ENCODE measurements at places on chromosomes 6 and 20. TPM values are rescaled to one million over a fixed set of nuclear protein-coding genes. Genes with fewer than 3 reads are reported as not detected.

HLA-DRA gene
- total RNA-seq, result 80.9 TPM

PGM3 gene
- total RNA-seq, result 18.6 TPM

LAMA5 gene
- total RNA-seq, result 0.72 TPM

TCF21 gene
- not detected for total RNA-seq

DNA sequence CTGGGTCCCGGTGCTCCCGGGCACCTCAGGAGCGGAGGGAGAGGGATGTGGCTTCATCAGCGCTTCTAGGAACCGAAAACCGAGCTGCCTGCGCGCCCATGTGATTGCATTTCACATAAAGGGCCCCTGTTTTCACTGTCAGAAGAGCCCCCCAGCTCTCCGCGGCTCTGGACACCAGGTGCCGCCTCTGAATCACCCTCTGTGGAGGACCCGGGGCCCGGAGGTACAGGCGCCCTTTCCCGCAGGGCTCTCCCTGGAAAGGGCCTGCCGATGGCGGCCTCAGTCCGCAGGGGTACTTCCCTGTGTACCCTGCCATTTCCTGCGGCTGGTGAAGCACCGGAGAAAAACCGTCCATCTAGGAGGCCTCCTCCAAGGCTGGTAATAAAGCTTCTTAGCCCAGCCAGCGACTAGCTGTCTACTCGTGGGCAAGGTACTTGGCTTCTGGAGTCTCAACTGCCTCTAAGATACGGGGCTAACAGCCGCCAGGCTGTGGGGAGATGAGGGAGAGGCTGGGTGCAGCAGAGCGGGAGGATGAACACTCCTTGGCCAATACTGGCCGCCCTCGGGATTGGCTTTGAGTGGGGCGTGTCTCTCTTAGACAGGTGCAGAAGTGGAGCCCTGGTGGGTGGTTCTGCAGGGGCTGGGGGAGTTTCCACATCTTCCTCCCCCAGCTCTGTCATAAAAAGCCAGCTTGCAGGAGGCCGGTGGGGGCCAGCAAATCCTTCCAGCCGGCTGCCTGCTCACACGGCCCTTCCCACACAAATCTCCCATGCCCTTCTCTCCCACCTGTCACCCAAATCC is 1.6 kb downstream of the PPP1R16B start:
- peak; percentile 42 for DNase-seq
- peaks cover 5% of the 10 kb centered on the region for H3K36me3 ChIP-seq
- H3K27me3 ChIP-seq, result no peaks in the 10 kb centered on the region
- H3K4me1 ChIP-seq, result peaks cover 63% of the 10 kb centered on the region

DNA sequence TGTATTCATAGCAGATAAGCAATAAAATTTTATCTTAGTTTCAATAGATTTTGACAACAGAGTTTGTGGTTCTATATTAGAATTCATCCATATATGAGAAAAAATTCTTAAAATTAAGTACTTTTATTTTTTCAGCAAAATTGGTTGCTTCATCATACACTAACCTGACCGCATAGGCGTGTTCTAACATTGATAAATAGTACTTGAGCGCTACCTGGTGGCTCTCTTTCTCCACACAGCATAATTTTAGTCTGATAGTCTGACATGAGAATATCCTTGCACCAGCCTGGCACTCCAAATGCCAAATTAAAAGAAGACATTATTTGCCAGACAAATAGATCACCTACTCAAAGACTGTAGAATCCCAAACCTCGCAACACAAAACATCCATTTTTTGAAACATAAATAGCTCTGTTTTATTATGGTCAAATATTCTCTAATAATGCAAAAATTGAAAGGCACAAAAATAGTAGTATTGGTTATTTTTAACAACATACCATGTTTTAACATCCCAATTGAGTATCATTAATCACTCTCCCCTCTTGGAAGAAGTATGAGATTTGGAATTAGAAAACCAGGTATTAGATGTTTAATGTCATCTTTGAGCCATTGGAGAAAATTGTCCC is 33.0 kb upstream of the FILIP1 start:
- no peaks in the 10 kb centered on the region for H3K4me1 ChIP-seq
- no peak for DNase-seq
- no peak overlapping the region for H3K4me3 ChIP-seq
- peaks cover 33% of the 10 kb centered on the region for H3K27me3 ChIP-seq
- peaks cover 2% of the 10 kb centered on the region for H3K36me3 ChIP-seq

DNA sequence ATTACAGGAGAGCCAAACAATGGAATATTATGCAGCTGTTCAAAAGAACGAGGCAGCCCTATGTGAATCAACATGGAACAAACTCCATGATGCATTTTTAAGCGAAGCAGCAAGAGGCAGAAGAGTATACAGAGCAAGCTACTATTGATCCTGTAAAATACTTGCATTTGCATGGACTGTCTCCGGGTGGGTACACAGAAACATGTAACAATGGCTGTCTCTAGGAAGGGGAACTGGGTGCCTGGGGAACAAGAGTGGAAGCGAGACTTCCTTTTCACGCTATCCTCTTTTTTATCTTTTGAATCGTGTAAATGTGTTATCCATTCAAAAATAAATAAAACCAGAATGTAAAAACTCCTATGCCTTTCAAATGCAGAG is 93.3 kb upstream of the SIRPA start:
- peak overlapping the region; percentile 78 for H3K4me3 ChIP-seq
- DNase-seq, result no peak
- peaks cover 3% of the 10 kb centered on the region for H3K36me3 ChIP-seq
- H3K27ac ChIP-seq, result no peak overlapping the region
- H3K27me3 ChIP-seq, result peaks cover 72% of the 10 kb centered on the region

DNA sequence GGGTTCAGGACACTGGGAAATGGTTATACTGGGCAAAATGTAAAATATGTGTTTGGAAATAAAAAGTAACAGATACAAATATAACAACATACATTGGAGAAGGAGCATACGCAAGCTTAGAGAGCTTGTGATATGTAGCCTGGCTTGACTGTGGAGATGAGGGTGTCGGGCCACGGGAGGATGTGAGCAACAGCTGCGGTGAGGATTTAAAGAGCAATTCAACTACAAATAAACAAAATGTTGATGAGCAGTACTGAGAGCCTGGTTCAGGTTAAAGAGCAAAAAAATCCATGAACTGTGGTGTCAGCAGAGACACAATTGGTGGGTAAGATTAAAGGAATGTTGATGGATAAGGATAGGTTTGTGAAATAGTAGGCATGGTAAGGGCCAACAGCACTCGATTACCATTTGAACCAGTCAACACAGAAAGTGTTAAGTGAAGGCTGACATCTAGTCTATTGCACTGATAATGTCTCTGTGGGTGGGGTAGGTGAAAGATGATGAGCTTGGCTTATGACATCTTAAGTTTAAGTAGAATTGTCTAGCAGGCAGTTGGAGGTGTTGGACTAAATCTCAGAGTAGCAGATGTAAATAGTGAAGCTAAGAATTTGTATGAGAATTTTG is 723.2 kb downstream of the EPM2A start:
- DNase-seq, result no peak
- peaks cover 9% of the 10 kb centered on the region for H3K27me3 ChIP-seq
- no peaks in the 10 kb centered on the region for H3K36me3 ChIP-seq
- H3K4me3 ChIP-seq, result no peak overlapping the region
- no peaks in the 10 kb centered on the region for H3K4me1 ChIP-seq
- H3K27ac ChIP-seq, result no peak overlapping the region

DNA sequence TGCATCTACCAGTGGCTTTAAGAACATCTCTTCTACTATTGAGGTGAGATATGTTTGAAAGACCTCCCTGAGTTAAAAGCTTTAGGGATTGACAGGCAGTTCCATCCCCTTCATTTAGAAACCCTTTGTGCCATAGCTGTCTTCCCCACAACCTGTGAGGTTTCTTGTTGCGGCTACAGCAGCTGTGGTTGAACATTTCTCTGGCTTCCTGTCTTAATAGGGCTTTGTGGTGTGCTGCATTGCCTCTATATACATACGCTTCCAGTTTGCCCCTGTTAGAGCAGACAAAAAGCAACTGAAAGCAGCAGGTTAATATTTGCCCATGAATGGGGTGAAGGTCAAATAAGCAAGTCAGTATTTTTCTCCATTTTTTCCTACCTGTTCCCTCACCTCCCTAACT is 210.2 kb downstream of the TMEM200A start:
- H3K4me1 ChIP-seq, result peaks cover 26% of the 10 kb centered on the region
- no peaks in the 10 kb centered on the region for H3K36me3 ChIP-seq
- peak overlapping the region; percentile 76 for H3K4me3 ChIP-seq
- peak overlapping the region; percentile 51 for H3K27ac ChIP-seq

- H3K36me3 ChIP-seq, result peaks cover 9% of the 10 kb centered on the region
- H3K4me3 ChIP-seq, result no peak overlapping the region
- no peaks in the 10 kb centered on the region for H3K27me3 ChIP-seq
- H3K4me1 ChIP-seq, result peaks cover 27% of the 10 kb centered on the region
Measured at GRCh38 chr20:10524034-10524476, 89.0 kb downstream of the SLX4IP start.

DNA sequence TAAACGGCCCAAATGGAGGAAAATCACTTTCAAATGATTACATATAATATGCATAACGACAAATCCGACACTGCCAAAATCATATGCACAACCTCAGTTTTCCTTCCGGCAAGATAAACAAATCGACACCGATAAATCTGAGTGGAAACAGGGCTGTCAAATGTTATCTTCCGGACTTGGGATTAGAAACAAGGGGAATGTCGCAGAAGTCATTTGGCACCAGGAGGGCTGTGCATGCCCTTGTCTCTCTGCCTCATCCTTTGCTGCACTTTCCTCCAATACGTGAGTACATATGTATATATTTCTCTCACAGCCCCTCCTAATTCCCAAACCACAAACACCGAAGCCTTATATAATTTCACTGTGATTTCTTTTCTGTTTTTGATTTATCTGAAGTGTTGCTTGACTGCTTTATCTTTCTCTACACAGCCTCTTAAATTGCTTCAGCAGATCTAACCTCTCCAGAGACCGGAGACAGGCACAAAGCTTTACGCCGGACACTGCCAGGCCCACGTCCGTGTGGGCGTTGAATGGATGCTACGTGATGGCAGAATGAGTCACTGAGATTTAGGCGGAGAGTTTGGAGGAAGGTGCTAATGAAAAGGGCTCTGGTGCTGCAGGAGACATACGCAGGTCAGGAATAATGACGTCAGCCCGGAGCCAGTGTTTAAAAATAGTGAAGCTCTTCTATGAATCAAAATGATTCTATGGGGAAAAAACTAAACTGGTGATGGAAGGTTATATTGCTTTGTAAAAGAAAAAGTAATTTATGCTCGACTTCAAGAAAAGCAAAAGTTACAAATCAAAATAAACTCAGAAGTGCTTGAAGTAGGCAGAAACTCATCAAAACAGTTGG is 21.0 kb upstream of the PRELID3B start:
- no peaks in the 10 kb centered on the region for H3K4me1 ChIP-seq
- H3K36me3 ChIP-seq, result no peaks in the 10 kb centered on the region
- H3K27me3 ChIP-seq, result peaks cover 23% of the 10 kb centered on the region
- no peak for DNase-seq

GRCh38 chr20:63005862-63006539 is 763 bp downstream of the BHLHE23 start:
- H3K27me3 ChIP-seq, result peaks cover 58% of the 10 kb centered on the region
- H3K36me3 ChIP-seq, result no peaks in the 10 kb centered on the region
- H3K4me3 ChIP-seq, result peak overlapping the region; percentile 47
- peaks cover 21% of the 10 kb centered on the region for H3K4me1 ChIP-seq
- no peak for DNase-seq
- no peak overlapping the region for H3K27ac ChIP-seq

DNA sequence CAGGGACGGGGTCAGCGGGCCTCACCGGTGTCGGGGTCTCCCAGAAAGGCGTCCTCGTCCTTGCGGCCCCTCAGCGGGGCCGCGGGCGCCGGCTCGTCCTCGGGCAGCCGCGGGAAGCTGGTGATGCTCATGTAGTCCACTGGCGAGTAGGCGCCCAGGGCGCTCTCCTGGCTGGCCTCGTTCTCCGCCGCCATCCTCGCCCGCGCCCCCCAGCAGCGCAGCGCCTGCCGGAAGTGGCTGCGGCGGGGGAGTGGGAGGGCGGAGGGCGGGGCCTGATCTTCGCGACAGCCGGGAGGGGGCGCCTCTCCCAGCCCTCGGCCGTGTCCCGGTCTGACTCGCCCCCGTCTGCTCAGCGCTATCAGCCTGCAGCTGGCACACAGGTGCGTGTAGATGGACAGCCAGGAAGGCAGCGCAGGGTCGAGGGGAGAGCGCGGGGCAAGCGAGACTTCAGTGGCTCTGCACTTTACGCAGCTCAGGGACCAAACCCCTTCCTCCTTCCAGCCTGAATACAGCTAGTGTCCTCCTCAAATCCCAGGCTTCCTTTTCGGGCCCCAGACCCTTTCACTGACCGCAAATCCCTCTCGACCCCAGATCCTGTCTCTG is at the start of gene GGT7:
Gene GGT7 (minus strand): TSS at position 235 of the 603 bp plus-strand sequence. CDS start 41 bp downstream, at position 194.
- H3K27me3 ChIP-seq, result no peaks in the 10 kb centered on the region
- H3K27ac ChIP-seq, result peak within 1 kb of the TSS; percentile 90
- peak within 1 kb of the TSS; percentile 92 for H3K4me3 ChIP-seq

GRCh38 chr20:25750765-25751696 is 54.4 kb upstream of the ZNF337 start:
- no peaks in the 10 kb centered on the region for H3K27me3 ChIP-seq
- H3K27ac ChIP-seq, result peak overlapping the region; percentile 85

DNA sequence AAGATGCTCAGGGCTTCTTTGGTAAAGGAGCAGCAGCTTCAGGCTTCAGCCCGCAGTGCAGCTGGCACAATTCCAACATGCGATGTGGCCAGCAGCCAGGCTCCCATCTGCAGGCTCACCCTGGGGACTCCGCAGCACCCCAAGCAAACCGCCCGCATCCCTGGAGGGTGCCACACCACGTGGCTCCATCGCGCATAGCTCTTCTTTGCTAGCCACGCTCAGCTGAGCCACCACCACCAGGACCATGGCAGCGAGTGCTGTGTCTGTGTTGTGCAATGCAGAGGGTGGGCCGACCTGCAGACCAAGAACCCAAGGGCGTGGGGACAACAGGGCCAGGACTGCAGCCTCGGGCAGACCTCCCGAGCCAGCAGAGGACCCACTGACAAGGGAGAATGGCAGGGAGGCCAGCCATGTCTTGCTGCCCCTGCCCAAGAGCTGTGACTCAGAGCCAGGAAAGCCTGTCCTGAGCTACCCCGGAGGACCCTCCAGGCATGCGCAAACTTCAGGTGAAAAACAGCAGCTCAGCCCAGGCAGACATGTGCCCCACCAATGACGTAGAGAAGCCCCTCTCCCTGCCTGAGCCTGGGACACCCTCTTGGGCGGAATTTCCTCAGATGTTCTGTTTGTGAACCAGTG is 87.8 kb downstream of the GINS1 start:
- no peak for DNase-seq
- no peaks in the 10 kb centered on the region for H3K36me3 ChIP-seq
- H3K27ac ChIP-seq, result no peak overlapping the region
- peaks cover 2% of the 10 kb centered on the region for H3K4me1 ChIP-seq
- H3K4me3 ChIP-seq, result no peak overlapping the region

- H3K27ac ChIP-seq, result no peak overlapping the region
- H3K27me3 ChIP-seq, result peaks cover 7% of the 10 kb centered on the region
- H3K4me3 ChIP-seq, result no peak overlapping the region
- no peak for DNase-seq
- no peaks in the 10 kb centered on the region for H3K4me1 ChIP-seq
Measured at GRCh38 chr20:18988701-18989100, 175.1 kb downstream of the SCP2D1 start.

- H3K27me3 ChIP-seq, result no peaks in the 10 kb centered on the region
- H3K36me3 ChIP-seq, result peaks cover 7% of the 10 kb centered on the region
- H3K27ac ChIP-seq, result peak overlapping the region; percentile 51
- DNase-seq, result no peak
Measured at GRCh38 chr20:35012227-35013069, 56.8 kb downstream of the MYH7B start.
